ENCODE measurements at places on chromosomes 3 and 15.

- DNase-seq: no peak
These were observed 1.5 kb upstream of the P2RY12 start for GRCh38 chr3:151386056-151386455.

DNA sequence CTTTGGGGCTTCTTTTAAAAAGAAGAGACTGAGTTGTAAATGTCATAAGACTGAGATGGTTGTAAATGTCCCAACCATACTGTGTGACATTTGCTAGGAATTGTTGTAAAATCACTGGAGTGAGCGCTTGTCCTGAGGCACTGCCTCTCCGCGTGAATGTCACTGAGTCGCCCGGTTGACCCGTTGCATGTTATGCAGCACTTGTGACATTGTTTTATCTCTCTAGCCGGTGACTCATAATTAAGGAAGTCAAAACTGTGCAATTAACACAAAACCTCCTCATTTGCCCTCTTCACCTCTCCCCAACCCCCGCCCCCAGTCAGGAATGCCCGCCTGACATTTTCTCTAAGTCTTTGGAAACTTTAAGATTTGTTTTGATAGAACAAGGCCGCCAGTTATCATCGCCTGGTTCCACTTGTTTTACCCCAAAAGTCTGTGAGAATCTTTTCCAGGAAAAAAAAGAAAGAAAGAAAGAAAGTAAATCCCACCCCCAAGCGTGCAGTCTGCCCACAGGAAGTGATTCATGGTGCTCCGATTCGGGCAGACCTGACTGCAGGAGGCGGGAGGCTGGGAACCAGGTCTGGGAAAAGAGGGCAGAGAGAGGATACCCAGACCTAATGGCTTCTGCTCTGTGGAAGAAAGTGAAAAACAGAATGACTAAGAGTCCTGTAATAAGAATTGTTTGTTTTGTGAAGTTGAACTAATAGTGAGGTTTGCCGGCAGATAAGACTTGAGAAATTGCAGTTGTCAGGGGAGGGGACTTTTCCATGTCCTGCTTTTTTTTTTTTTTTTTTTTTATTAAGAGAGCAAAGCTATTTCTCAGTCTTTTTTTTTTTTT lies 84.8 kb downstream of the SMAD3 start:
- no peak for DNase-seq

GRCh38 chr3:15368561-15369135 lies 36.3 kb upstream of the SH3BP5 start:
- no peak for DNase-seq

- DNase-seq: peak; percentile 14
These were observed 75.9 kb upstream of the FGF12 start for GRCh38 chr3:192802957-192803899.

GRCh38 chr3:124438813-124439212 lies 291.4 kb upstream of the UMPS start:
- no peak for DNase-seq

DNA sequence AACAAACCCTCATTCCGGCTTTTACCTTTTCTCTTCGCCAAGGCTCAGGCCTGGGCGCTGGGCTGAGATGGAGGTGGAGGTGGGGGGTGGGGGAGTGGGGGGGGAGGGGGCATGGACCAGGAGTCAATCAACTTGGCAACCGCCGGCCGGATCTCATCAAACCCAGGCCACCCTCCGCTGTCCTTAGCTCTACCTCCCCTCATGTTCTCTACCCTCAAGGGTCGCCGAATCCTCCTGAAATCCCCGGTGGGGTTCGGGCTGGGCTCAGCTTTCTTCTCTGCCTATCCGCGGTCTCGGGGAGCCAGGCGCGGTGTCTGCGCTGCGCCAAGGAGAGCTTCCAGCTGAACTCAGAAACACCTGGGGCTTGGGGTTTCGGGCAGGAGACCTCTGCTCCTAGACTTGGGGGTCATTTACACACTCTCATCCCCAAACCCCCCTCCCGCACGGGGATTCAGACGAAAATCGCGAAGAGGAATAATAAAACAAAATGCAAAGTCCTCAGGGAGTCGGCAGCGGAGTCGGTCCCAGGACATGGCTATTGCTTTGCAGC lies 2.5 kb downstream of the ONECUT1 start:
- DNase-seq: no peak

DNA sequence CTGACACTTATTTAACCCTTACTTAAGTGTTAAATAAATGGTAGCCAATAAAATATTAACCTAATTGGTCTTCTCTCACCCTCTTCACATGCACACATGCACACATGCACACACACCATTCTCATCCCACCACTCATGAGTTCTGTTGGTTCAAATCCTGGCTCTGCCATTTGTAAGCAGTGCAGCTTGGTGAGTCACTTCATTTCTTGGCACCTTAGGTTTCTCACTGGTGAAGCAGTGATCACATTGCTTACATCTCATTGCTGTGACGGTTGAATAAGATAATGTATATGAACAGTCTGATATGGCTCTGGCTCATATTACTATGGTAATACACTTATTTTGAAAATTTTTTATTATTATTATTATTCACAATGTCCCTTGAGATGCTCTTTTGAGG lies 33.8 kb downstream of the RIOX2 start:
- no peak for DNase-seq

DNA sequence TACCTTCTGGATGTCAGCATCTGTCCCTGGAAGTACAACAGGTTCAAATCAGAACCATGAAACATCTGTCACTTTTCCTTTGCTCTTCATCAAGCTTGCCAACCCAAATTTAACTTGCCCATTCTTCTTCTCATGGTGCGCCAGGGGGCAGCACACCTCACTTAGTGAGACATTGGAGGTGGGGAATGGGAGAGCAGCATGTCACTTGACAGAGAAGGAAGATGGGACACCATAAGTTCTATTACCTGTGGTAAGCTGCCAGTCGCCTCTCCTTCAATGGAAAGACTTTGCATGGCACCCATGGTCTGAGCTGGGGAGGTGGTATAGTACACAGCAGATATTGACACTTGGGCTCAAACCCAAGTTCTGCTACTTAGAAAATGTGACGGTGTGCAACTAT lies 2.9 kb downstream of the SCN5A start:
- no peak for DNase-seq

DNA sequence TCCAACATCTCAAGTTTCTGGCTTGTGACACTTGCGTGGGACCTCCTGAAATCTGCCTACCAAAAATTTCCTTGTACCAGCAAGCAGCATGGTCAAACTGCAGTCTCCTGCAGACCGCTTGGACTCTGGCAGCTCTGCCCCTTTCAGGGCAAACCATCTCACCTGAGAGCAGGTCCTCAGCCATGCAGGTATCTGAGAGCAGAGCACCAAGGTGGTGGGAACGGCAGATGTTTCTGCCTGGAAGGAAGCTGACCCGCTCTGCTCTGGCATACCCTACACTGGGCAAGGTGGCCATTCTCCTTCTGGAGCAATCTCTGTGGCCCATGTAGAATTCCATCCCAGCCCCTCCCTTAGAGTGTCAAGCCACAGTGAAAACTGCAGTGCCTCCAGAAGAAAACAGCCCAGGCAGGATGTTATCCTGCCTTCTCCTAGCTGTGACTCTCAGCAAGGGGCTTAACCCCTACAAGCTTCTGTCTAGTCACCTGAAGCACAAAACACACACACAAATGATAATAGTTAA lies 21.6 kb downstream of the MESD start:
- DNase-seq: no peak

DNA sequence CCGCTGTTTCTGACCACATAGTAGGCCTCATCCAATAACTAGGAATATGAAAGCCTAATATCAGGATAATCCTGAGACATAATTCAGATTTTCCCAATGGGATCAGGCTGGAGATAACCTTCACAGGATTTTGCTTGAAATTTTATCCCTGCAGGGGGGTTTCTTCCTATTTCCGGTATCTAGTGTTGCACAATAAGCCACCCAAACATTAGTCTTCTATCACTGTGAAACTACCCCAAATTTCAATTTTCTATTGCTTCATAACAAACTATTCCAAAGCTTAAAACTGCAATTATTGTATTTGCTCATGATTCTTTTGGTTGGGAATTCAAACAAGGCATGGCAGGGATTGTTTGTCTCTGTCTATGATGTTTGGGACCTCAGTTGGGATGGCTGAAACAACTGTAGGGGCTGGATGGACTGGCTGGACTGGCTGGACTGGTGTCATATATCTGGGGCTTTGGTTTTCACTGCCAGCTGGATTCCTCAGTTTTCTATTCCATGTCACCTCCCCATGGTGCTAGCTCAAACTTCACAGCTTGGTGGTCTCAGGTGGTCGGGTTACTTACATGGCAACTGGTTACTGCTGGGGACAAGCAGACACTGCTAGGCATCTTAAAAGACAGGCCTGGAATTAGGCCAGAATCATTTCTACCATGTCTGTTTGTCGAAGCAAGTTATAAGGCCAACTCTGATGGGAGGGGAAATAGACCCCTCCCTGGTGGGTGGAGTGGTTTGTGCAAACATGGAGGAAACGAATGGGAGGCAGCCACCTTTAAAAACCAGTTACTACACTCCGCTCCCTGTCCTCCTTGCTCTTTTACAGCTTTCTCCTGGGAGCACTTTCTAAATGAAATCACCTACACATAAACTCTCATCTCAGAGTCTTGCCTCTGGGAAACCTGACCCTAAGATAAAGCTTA lies 88.2 kb upstream of the STT3B start:
- DNase-seq: no peak

DNA sequence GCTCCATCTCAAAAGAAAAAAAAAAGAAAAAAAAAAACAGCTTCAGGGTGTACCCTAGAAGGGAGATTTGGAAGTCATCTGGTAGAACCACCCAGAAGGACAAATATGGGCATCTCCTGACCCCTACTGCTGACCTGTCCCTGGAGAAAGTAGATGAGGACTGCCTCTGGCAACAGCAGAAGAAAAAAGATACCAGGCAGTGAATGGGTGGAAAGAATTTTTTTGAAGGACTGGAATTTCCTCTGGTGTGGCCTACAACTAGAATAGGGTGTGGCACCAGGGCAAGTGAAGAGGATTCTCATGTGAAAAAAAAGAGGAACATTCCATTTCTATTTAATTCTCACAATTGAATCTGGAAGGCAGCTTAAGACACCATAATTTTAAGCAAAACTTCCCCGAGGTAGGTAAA lies 3.1 kb downstream of the ANXA2 start:
- DNase-seq: no peak

DNA sequence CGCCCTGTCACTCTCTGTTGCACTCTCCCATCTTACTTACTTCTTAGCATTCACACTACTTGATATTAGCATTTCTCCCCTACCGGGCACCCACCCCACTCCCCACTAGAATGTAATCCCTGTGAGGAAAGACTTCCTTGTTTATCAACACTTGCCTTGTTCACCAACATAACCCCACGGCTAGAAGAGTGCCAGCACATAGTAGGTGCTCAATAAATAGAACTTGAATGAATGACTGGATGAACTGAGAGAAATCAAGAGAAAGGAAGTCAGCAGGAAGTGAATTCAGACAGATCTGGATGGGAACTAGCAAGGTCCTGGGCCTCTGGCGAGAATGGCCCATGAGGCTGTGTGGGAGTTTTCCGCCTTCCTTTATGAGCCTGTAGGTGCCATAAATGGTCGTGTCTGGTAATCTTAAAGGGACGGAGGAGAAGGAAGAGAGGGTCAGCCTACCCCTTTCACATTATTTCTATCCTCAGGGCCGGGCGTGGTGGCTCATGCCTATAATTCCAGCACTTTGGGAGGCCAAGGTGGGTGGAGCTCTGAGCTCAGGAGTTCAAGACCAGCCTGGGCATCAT lies 42.4 kb upstream of the HERC1 start:
- DNase-seq: no peak

DNA sequence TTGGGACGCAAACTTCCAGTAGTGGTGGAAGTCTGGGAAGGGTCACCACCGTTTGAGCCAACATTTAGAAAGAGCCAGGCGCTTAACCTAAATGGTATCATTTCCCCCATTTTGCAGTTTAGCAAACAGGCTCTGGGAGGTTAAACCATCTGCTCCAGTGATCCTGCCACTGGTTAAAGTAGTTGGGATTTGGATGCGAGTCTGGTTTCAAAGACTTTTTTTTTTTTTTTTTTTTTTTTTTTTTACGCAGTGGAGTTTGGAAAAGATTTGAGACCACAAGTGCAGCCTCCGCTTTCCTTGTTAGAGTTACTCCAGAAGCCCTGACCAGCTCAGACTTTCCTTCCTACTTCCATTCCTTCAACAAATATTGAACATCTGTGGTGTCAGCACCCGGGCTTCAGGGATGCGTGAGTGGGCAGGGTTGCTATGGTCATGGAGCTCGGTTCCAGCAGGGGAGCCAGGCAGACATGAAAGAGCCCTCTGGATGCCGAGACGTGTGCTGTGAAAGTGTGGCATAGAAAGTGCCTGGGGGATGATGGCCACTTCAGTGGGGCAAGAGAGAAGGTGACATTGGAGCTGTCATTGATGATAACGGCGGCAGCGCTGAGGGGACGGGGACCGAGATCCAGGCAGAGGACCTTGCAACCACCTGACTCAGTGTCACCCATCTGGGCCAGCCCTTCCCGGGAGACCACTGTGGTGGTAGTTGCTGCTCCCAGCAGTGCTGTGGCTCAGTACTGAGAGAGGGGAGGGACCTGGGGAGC lies 1.1 kb upstream of the RNU6-1 start:
- peak; percentile 37 for DNase-seq

DNA sequence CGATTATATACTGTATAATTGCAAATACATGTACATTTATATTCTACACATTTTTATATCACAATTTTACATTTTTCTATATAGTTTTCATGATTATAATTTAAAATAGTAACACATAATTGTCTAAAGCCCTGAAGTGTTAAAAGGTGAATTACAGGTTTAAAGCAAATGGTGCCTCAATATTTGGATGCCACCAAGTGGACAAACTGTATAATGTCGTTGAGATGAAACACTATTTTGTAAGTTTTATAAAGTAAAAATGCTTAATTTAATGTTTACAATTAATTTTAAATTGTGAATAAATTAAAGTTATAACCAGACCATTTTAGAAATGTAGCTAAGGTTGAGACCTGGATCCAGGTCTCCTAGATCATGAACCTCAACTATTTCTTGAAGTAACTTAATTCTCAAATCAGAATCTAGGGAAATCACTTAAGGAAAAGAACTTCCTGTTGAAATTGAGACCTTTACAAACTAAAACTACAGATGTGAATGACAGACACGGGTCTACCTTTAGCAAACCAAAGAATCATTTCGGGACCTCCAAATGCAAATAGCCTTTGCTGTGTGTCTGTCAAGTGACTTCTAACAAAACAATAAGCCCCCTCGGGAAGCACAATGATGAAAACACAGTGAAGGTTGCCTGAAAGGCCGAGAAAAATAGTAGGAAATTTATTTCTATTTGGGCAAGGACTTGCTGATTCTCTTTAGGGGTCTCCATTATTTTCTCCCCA lies 37.8 kb downstream of the EHHADH start:
- DNase-seq: no peak

DNA sequence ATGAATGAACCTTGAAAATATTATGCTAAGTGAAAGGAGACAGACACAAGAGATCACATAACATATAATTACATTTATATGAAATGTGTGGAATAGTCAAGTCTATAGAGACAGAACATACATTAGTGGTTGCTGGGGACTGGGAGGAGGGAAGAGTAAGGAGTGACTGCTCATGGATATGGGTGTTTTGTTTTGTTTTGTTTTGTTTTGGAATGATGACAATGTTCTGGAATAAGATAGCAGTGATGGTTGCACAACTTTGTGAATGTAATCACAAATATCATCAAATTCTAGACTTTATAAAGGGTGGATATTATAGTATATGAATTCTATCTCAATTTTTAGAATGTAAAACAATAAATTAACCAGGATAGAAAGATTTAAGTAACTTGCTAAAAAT lies 57.4 kb upstream of the PHLDB2 start:
- DNase-seq: no peak

GRCh38 chr3:109864452-109864851 lies 527.1 kb upstream of the DPPA4 start:
- DNase-seq: no peak

- DNase-seq: no peak
These were observed 578.3 kb downstream of the PDCD6IP start for GRCh38 chr3:34376691-34377090.
